NB4 (cell line): ENCODE measurements at places on chromosomes 6 and 20.
A peak's percentile ranks its signal among the peaks of the same experiment; 100 is the strongest.

DNA sequence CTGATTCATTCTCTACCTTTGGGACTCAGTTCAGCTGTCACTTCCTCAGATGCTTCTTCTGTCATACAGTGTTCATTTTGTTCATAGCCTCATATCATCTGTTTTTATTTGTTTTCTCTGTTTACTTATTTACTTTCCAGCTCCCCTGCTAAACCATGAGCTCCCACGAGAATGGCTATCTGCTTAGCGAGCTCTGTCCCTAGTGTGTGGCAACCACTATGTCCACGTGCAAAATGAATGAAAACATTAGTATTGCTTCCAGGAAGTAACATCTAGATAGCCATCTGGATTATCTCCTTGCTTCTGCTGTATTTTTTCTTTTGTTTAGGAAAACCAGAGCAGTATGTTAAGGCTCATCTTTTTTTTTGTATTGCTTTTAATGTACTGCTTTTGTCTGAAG, 417.0 kb upstream of the SLC35B3 start:
- DNase-seq = peak; percentile 17

- DNase-seq = no peak
Observed at GRCh38 chr6:4802312-4802935, 26.2 kb downstream of the CDYL start.

DNA sequence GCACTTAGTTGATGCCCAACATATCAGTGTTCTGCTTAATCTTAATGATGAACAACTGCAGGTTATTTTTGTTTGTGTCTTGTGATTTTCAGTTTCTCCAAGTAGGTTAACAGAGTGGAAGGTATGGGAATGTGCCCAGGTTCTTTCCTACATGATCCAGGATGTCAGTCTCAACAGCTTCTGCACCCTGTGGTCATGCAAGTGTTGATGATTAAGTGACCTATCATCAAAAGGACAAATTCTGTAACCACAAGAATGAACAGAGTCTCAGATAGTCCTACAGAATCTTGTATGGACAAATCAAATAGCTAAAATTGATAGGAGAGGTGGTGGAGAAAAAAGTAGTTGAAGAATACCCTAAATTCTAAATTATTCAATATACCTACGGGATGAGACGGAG, 26.1 kb downstream of the MAN1A1 start:
- no peak for DNase-seq

- DNase-seq = peak; percentile 34
Observed at GRCh38 chr20:48047447-48047846, 262.2 kb upstream of the SULF2 start.

- no peak for DNase-seq
Observed at GRCh38 chr20:57895161-57895855, 185.5 kb upstream of the PMEPA1 start.

DNA sequence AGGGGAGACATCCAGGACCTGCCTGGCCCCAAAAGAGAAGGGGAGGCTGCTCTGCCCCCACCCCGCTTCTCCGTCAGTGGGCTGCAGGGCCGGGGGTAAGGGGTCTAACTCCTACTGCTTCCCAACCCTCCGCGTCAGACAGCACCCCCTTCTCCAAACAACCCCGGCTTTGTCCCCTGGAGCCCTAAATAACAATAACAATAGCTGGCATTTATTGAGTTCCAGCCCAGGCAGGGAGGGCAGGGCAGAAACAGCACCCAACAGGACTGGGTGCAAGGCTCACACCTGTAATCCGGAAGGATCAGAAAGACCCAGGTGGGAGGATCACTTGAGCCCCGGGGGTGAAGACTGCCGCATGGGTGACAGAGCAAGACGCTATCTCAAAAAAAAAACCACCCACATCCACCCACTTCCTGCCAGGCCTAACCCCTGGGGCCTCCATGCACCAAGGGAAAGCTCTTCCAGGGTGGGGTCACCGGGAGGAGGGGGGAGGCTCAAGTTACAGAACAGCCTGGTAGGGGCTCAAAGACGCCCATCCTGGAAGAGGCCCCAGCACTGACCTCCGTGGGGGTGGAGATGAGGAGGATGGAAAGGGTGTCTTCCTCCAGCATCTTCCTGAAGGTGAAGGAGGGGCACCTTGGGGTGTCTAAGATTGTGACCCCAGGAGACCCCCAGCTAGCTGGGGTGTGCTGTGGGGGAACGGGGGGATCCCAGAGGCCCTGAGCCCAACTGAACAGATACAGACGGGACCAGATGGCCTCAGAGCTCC, 1.3 kb upstream of the FNDC11 start:
- peak; percentile 86 for DNase-seq

DNA sequence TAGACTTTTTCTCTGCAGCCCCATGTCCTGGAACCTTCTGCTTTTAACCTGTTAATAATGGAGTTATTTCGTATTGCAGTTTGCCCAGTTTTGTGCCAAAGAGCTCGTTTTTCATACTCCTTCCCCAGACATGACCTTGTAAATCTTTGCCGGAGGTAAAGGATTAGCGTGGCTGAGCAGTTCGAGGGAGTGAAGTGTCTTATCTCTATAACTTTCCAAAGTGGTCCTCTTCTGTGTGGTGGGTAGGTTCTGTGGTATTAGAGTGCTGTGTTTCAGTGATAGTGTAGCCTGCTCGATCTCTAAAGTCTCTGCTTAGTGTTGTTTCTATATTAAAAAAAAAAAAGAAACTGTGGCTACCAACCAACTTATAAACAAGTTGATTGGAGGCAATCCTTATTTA, 67.5 kb downstream of the FARS2 start:
- no peak for DNase-seq

DNA sequence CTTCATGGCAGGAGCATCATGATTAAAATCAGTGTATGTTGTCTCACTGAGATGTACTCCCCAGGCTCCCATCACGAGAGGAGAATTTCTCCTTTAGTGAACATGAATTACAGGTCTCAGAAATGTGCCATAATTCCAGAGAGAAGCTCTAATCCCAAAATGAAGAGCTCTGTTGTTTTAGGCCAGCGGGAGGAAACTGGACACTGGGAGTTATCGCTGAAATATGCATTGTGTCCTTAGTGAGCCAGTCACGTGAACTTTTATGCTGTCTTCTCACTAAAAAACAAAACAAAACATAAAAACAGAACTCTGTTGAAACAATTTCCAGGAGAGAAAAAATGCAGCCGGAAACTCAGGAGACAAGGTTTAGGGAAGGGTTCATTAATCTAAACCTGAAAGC, 315.7 kb upstream of the NT5E start:
- DNase-seq = no peak

- no peak for DNase-seq
Observed at GRCh38 chr20:41169791-41170351, 32.5 kb downstream of the PLCG1 start.

GRCh38 chr6:165805067-165805555, 142.1 kb upstream of the PDE10A start:
- no peak for DNase-seq

GRCh38 chr6:26097268-26097875, 10.1 kb downstream of the HFE start:
- peak; percentile 76 for DNase-seq

DNA sequence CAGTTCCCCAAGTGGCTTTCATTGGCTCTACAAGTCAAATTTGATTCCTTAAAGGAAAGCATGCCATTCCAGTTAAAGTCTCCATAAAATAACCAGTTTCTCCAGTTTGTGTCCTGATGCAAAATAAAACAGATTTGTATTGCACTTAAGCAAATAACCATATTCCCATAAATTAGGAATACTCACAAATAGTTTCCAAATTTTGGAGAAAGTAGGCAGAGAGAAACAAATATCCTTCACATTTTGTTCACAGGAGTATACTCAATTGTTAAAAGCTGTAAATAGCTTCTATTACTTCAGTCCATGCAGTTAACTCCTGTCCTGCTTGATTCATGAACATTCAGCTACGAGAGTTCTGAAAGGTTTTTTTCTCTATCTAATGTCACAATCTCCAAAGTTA, 281.4 kb upstream of the RGS17 start:
- no peak for DNase-seq

DNA sequence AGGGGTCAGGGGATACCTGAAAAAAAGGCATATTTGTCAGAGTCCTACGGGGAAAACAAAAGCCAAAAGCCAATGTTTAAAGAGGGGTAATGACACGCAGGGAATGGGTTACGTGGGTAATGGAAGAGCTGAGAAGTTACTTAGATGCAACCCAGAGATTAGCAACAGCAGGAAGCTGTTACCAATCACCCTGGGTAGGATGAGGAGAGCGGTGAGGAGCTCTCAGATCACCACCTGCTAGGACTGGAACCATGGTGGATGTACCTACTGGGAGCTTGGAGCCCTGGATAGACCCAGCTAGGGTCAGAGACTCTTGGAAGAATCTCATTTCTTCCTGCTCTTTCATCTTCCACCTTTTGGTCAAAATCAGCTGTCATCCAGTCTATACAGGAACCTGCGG, 51.2 kb upstream of the RNF24 start:
- peak; percentile 57 for DNase-seq

DNA sequence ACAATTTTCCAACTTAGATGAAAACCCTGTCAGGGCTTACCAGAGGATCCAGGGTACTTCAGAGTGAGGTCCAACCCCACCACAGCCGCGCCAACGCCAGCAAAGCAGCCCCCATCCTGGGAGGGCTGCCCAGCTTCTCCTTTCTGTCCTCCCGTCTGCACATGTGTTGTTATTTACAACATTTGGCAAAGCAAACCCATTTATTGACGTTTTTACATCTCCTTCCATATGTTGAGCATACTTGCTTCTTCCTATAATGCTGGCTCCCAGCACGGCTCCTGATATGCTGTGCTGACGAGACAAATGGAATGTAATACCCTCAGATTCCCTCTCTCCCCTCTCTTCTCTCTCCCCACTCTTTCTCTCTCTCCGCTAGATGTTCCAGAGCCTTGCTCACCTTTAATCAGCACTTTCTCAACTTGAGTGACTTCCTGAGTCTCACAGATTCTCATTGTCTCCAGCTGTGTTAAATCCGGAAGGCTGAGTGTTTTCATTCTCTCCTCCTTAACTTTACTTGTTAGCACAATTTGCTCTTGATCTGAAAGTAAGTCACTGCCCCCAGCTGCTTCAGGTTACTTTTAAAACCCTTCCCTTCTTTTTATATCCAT, 22.7 kb downstream of the RCAN2 start:
- DNase-seq = no peak

- no peak for DNase-seq
Observed at GRCh38 chr20:44395461-44396340, 40.2 kb downstream of the HNF4A start.

DNA sequence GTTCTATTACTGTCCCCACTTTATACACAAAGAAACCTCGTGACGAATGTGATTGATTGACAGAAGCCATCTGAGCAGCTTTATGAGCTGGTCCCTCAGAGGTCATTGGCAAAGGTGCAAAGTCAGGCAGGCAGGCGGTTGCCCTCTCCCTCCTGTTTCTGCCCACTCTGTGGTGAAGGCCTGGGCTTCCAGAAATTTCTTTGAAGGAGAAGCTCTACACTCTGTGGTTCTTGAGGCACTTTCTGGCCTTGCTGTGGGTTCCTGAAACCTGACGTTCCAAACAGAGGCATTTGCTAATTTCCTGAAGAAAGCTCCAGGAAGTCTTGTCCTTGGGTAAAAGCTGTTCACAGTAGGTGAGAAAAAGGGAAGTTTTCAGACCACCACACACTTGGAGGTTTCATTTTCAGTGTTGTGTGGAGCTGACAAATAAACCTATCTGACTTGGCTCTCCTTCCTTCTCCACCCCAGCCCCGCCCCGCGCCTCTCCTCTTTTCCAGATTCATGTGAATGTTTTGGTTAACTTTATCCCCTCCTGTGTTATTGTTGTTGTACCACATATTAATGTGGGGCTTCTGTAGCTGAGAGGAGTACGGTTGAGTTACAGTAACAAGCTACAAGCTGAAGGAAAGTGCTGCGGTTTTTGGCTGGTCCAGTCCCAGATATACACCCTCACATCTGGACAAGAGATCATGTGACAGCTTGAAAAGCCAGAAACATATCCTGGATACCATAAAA, 274.1 kb downstream of the CLIC5 start:
- peak; percentile 92 for DNase-seq

GRCh38 chr6:106967936-106968555, 6.5 kb downstream of the CD24 start:
- DNase-seq = no peak

DNA sequence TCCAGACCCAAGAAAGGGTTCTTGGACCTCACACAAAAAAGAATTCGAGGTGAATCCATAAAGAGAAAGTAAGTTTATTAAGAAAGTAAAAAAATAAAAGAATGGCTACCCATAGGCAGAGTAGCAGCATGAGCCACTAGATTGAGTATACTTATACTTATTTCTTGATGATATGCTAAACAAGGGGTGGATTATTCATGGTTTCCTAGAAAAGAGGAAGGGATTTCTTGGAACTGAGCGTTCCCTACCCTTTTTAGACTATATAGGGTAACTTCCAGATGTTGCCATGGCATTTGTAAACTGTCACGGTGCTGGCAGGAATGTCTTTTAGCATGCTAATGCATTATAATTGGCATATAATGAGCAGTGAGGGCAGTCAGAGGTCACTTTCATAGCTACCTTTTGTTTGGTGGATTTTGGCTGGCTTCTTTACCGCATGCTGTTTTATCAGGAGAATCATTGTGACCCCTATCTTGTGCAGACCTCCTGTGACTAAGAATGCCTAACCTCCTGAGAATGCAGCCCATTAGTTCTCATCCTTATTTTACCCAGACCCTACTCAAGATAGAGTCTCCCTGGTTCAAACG, 44.3 kb downstream of the TENT5A start:
- DNase-seq = no peak

DNA sequence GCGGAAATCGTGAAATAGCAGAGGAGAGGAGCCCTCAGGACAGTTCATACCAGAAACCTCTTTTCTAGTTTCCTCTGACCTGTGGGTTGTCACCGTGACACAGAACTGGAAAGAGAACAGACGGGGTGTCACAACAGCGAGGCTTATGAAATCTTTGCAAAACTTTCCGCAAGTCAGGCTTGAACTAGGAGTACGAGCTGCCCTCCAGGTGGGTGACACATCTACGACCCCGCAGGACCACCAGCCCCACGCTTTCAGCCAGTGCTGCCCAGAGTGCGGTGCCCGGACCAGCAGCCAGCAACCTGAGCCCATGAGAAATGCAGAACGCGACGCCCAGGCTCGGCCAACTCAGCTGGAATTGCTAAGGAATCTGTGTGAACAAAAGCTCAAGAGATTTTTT, 30.8 kb downstream of the WRNIP1 start:
- DNase-seq = peak; percentile 88

- DNase-seq = peak; percentile 79
Observed at GRCh38 chr20:45138561-45139300, 14.5 kb upstream of the WFDC12 start.

DNA sequence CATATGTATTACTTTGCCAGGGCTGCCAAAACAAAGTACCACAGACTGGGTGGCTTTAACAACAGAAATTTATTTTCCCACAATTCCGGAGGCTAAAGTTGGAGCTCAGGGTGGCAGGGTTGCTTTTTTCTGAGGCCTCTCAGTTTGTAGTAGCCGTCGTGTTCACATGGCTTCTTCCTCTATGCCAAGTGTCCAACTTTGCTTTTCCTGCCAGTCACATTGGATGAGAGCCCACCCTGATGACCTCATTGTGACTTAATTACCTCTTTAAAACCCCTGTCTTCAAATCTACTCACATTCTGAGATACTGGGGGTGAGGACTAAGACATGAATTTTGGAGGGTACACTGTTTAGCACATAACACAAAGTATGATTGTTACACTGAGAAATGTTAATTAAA, 9.9 kb upstream of the ECT2L start:
- no peak for DNase-seq
